ENCODE measurements at places on chromosomes 1 and 21. TPM values are rescaled to one million over a fixed set of nuclear protein-coding genes. Genes with fewer than 3 reads are reported as not detected.

TPTE gene
- not detected for polyA plus RNA-seq

DNA sequence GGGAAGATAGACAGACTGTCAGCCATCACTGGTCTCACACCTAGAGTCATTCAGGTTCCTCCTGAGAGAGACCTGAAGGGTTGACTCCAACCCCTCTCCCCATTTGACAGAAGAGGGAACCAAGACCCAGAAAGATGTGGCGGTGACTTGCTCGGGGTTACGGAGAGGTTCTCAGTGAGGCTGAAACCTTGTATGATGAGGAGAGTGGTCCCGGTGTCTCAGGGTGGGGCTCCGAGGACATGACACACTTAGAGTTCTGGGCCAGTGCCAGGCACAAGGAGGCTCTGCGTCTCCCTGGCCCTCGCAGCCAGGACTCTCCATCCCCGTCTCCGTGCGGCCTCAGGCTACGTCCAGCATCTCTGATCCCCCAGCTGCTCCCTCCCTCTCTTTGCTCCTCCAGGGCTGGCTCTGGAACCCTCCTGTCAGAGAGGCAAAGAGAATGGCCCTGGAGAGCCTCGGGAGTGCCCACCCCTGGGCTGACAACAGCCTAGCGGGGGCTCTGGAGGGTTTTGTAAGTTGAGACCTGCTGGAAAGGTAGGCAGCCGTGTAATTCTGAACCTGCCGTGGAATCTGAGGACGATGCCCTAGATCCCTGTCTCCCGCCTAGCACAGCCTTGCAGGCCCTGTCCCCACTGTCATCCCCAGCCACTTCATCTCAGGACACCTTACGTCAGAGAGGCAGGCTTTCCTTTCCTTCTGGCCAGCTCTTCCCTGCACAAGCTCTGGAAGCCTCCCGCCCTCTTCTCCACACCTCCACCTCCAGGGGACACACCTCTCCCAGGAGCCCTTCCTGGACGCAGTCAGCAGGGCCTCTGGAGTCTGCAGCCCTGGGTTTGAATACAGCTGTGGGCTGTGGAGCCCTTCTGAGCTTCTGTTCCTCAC is 4.1 kb downstream of the EFHD2 start:
- no peak for DNase-seq

UTS2 gene
- polyA plus RNA-seq = not detected

DNA sequence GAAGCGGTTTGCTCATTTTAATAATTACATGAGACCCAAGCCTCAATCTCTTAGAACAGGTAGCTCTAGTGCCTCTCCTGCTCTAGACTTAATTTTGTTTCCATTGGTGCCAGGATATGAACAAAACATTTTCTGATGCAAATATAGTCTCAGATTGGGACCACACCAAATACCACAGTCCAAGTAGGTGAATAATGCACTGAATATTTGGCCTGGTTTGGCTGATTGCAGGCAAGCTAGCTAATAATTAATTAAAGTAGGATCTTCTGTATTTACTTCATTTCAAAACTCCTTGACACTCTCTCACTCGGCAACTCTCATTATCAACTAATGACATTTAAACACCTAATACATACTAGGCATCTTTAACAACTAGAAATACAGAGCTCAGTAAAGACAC is 219.6 kb downstream of the LTN1 start:
- no peak for DNase-seq

- DNase-seq = peak; percentile 72
Measured at GRCh38 chr21:26169611-26170470, 729 bp downstream of the APP start.

DNA sequence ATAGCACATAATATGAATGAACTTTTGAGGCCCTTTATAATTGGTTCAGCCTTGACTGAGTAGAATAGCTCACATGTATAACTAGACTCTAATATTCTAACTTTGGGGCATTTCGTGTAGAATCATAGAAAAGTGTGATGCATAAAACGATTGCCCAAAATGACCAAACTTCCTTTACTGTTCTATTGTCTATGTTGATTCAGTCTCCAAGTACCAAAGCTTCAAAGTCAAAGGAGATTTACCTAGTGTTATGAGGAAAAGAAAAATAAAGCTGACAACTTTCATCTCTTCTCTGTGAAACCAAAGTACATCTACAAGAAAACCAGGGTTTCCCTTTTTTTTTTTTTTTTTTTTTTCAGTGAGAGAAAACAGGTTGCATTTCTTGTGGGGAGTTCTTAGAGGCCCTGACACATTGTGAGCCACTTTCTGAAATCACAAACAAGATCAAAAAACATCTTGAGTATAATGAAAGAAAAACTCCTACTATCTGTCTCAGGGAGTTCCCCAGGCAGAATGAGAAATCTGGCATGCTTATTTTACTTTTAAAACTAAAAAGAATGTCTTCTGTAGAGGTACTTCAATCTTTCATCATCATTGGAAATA is 183.4 kb downstream of the TNFSF18 start:
- no peak for DNase-seq

GRCh38 chr1:17798011-17798410 is 42.9 kb downstream of the ACTL8 start:
- DNase-seq = no peak

DNA sequence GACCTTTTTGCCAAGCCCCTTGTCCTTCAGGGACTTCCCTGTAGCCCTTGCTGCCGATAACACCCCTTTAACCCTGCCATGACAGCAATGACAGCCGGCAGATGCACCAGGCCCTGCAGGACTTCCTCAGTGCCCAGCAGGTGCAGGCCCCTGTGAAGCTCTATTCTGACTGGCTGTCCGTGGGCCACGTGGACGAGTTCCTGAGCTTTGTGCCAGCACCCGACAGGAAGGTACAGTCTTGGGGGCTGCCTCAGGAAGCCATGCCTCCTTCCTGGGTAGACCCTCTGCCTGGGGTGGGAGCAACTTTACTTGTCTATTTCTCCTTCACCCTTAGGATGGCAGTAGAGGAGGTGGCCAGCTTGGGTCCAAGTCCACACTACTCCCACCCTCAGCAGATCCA is 16.1 kb upstream of the PADI6 start:
- no peak for DNase-seq

DNA sequence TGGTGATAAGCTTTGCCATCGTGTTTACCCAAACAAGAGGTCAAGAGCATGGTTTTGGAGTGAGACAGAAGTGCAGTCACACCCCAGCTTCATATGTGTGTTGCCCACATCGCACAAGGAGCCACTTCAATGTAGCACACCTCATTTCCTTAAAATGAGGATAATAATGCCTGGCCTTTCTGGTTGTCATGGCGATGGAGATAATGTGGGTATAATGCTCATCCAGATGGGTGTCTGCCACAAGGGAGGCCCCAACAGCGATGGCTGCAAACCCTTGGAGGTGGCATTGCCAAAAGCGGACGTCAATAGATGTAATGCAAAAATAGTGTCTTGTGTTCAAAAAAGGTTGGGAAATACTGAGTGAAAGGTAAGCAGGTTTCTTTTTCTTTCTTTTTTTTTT is 83.1 kb upstream of the AJAP1 start:
- DNase-seq = no peak

DNA sequence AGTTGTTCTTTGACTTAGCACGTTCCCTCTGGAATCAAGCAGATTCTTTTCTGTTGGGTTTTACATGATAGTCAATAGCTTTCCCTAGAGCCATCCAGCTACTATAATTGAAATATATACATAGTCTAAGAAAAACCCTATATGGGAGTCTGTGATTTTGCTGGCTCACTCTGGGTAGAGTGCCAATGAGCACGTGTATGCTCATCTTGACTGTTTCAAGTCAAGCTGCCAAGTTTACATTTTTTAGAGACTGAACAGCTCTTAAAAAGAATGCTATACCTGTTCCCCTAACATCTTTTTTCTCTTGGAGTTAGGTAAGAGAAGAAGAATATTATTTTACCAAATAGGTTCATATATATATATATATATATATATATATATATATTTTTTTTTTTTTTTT is 182.8 kb upstream of the NRIP1 start:
- DNase-seq = no peak

GRCh38 chr21:31338908-31339368 is 5.1 kb downstream of the TIAM1 start:
- DNase-seq = no peak

OBSCN gene
- polyA plus RNA-seq = 40.0 TPM

FAM110D gene
- polyA plus RNA-seq = 1.5 TPM

C1orf116 gene
- 40.9 TPM for polyA plus RNA-seq

DNA sequence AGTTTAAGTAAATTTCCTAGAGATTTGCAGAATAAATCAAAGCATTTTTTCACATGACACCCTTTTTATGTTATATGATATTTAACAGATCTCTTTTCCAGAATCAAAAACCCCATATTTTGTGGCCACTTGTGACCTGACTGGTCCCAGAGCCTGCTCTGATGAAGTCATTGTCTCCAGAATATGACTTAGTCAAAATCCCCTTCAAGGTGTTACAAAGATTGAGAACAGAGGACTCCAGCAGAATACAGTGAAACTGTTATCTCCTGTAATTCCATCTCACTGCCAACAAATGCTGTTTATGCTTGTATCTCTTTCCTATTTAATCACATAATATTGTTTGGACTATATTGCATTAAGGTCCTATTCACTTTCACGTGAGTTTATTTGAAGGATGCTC is 25.6 kb downstream of the RGS1 start:
- DNase-seq = no peak

DNA sequence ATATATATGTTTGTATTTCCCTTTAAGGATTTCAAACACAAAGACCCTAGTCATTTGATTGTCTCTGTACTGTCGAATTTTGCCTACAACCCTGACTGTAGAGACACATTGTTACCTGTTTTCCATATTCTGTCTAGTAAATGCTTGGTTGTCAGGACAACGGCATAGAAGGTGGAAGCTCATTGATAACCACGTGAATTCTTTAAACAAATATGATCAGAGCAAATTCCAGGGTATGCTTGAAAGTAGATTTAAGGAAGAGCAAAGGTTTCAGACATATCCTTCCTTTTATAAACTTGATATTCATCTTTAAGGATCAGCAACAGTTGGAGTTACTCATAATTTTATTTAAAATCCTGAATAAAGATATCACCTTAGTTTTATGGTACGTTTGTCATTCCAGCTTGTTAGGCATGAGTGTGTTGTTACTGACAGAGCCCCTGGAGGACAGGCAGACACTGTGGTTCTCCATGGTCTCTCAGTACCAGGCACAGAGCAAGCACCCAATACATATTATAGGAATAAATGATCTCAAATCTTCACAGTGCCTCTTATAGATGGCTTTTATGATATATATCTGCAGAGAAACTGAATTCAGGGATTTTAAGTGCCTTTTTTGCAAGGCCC is 203.2 kb downstream of the FGGY start:
- no peak for DNase-seq

- no peak for DNase-seq
Measured at GRCh38 chr1:169601096-169601881, 15.0 kb upstream of the F5 start.

GRCh38 chr1:227733309-227733705 is 1.8 kb downstream of the JMJD4 start:
- DNase-seq = no peak

- DNase-seq = no peak
Measured at GRCh38 chr1:161069731-161070270, at the start of gene ARHGAP30. TSS of gene ARHGAP30 (minus strand) at chr1:161069891. CDS start at chr1:161069624, 267 bp downstream.

- no peak for DNase-seq
Measured at GRCh38 chr1:189150624-189151023, 1327.0 kb downstream of the BRINP3 start.

PEAR1 gene
- 28.7 TPM for polyA plus RNA-seq

DNA sequence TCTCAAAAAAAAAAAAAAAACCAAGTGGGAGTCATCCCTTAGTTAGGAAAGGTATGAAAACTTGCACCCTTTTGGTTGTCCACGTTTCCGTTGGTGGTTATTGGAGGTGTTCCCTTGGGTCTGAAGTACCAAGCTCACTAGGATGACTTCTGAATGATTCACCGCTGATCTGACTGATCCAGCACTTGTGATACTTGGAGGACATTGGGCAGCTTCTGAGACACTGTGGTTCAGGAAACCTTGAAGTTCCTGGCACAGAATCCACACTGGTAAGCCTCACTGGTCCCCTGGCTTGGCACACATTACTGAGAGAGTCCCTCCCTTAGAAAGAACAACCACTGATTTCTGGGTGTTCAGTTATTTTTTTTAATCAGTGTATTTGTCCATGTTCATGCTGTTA is 91.9 kb downstream of the RYR2 start:
- DNase-seq = no peak

- DNase-seq = no peak
Measured at GRCh38 chr1:172818841-172819527, 160.1 kb downstream of the FASLG start.

DNA sequence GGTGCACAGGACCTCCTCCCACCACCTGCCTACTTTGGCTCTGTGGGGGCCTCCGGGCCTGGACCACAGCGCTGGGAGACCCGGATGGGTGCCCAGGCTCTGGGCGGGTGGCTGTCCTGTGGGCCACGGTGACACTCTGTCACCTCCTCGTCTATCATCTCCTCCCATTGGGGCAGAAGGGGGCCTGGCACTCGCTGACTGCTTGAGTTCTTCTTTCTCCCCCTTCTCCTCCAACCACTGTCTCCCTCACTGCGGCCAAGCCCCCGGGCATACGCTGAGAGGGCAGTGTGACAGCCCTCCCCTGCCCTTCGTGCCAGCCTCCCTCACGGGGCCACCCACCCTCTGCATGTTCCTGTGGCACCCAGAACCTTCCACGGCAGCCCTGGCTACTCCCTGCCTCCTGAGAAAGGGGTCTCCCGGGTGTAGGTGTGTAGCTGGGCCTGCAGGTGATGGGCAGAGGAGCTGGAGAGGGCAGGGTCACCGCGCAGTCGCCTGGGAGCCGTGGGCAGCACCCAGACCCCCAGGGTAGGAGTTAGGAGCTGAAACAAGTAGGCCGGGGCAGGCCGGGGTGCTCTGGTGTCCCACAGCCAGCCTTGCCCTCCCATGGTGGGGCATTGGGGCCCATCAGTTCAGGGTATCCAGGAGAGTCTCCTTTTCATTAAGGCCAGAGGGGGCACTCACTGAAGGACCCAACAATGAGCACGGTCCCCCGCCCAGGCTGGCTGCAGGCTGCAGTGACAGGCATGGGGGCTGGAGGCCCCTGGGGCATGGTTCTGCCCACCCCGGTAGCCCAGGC is 9.2 kb upstream of the ARF1 start:
- no peak for DNase-seq

- DNase-seq = no peak
Measured at GRCh38 chr1:52978045-52978444, 51.0 kb downstream of the SCP2 start.
